NCI-H1048 (cell line): ENCODE measurements at places on chromosomes 16 and 17.
A peak's percentile ranks its signal among the peaks of the same experiment; 100 is the strongest.

DNA sequence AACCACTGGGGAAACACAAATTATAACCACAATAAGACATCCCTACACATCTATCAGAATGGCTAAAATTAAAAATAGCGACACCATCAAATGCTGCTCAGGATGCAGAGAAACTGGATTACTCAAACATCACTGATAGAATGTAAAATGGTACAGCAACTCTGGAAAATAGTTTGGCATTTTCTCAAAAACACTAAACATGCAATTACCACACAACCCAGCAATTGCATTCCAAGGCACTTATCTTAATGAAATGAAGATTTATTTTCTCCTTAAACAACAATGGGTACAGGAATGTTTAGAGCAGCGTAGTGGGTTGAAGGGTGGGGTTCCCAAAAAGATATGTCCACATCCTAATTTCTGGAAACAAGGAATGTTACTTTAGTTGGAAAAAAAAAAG is 309.0 kb upstream of the PMFBP1 start:
- DNase-seq = no peak

DNA sequence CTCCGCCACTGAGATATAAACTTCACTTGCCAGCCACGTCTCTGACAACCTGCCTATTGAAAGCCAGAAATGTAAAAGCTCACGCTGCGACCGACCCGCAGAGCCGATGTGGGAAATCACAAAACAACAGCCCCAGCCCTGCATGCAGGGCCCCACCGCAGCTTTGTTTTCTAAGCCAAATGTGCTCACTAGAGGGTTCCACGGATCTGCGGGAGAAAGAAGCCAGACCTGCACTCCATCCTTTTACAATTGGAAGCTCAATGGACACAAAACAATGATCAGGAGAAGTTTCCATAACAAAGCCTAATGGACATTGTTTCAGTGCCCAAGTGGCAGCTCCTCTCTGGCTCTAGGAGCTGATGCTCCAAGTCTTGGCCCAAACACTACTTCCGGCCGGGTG is 33.1 kb downstream of the WIPI1 start:
- no peak for DNase-seq

DNA sequence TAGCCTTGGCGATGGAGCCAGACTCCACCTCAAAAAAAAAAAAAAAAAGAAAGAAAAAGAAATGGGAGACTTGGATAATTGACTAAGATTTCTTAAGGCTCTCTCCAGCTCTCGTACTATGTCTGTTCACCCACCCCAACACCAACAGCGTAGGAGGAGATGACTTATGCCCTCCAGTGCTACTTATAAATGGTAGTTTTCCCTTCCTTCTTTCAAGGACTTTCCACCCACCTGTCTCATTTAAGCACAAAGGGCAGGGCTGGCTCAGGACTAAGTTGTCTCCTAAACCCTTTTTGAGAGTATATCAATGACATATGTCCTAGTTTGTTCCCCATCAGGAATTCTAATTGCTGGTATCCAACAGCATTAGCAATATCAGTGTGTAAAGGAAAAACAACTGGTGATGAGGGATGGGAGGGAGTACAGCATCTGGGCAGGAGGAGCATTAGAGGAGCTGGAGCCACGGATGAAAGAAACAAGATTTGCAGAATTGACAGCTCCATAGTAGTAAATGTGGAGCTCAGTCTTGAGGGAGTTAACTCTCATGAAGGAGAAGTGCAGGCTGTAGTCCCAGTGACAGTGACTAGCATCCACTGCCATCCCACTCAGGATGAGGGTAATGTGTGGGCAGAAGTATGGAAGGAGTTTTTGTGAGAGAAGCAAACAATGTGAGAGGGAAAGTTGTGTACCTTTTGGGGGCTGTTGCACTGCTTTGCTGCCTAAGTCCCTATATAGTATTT is 17.2 kb downstream of the UBE2Z start:
- DNase-seq = no peak

DNA sequence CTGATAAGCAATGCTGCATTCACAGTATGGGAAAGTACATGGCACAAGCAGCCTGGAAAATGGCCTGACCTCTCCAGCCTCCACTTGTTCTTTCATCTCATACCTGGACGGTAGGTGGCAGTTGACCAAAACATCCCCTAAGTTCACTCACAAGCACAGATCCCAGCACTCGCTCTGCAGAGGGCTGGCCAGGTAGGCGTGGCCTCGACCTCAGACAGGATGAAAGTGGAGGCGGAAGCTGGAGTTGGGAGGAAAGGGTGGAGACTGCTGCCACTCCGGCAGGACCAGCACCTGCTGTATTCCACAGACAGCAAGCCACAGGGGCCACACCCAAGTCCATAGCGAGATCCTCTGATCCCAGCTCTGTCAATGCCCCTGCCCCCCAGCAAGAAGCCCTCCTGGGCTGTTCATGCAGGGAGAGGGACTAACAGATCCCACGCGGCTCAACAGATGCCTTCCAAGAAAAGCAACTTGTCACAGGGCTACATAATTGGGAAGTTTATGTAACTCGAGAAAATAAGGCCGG is 31.3 kb downstream of the ZCCHC14 start:
- peak; percentile 35 for DNase-seq

GRCh38 chr17:80129006-80129565 is 17.8 kb downstream of the EIF4A3 start:
- DNase-seq = no peak

GRCh38 chr16:67063008-67063407 is 34.1 kb downstream of the CBFB start:
- DNase-seq = no peak

- no peak for DNase-seq
Observed at GRCh38 chr17:59892251-59892923, 356 bp downstream of the TUBD1 start.

GRCh38 chr16:57089406-57089805 is 3.0 kb upstream of the CPNE2 start:
- no peak for DNase-seq

DNA sequence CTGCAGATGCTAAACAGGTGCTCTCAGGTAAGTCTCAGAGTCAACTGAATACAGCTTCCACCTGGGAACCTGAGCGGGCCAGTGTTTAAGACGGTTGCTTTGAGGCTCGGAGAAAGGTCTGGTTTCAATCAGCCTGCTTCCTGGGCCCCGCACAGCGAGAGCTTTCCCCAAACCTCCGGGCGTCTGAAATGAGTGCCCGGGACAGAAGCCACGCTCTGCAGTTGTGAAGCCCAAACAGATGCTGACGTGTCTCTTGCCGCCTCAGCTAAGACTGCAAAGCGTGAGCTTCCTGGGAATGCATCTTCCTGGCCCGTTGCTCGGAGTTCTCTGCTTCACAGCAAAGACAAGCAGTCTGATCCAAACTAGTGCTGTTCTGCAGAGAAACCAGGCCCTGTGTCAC is 36.7 kb downstream of the PLXDC1 start:
- no peak for DNase-seq

DNA sequence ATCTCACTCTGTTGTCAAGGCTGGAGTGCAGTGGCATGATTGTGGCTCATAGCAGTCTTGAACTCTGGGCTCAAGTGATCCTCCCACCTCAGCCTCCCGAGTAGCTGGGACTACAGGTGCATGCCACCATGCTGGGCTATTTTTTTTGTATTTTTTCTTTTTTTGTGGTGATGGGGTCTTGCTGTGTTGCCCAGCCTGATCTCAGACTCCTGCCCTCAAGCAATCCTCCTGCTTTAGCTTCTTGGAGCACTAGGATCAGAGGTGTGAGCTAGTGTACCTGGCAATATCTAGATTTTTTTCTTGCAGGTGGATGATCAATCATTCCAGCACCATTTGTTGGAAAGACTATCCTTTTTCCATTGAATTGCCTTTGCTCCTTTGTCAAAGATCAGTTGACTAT is 52.8 kb upstream of the IL34 start:
- no peak for DNase-seq

- no peak for DNase-seq
Observed at GRCh38 chr17:49076573-49077384, 55.8 kb upstream of the B4GALNT2 start.

GRCh38 chr16:56923481-56924091 is 8.4 kb upstream of the HERPUD1 start:
- no peak for DNase-seq

- DNase-seq = no peak
Observed at GRCh38 chr16:12611006-12611477, 192.6 kb downstream of the CPPED1 start.

GRCh38 chr17:76872221-76872873 is 4.1 kb downstream of the MGAT5B start:
- no peak for DNase-seq

- no peak for DNase-seq
Observed at GRCh38 chr17:72839131-72839725, 253.3 kb downstream of the SLC39A11 start.

DNA sequence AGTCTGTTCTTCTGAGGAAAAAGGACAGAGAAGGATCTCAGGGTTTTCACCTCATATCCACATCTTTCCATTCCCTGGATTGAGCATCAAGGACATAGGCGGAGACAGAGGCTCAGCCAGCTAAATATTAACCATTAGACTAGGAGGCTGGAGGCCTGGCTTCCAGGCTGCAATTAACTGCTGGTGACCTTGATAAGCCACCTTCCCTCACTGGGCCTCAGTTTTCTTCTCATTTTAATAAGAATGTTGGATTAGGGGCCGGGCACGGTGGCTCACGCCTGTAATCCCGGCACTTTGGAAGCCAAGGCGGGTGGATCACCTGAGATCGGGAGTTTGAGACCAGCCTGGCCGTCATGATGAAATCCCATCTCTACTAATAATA is 25.6 kb upstream of the CNOT1 start:
- DNase-seq = no peak

GRCh38 chr16:87585442-87586200 is 16.7 kb upstream of the JPH3 start:
- no peak for DNase-seq

GRCh38 chr17:50285941-50286340 is 11.7 kb downstream of the TMEM92 start:
- DNase-seq = no peak

GRCh38 chr17:34616148-34616547 is 36.8 kb downstream of the TMEM132E start:
- DNase-seq = no peak

- DNase-seq = no peak
Observed at GRCh38 chr17:44023545-44024270, 8.9 kb upstream of the TMEM101 start.

GRCh38 chr17:30165147-30165546 is 48.5 kb downstream of the NSRP1 start:
- no peak for DNase-seq

GRCh38 chr17:77033892-77034404 is 106.8 kb upstream of the SEC14L1 start:
- DNase-seq = no peak

DNA sequence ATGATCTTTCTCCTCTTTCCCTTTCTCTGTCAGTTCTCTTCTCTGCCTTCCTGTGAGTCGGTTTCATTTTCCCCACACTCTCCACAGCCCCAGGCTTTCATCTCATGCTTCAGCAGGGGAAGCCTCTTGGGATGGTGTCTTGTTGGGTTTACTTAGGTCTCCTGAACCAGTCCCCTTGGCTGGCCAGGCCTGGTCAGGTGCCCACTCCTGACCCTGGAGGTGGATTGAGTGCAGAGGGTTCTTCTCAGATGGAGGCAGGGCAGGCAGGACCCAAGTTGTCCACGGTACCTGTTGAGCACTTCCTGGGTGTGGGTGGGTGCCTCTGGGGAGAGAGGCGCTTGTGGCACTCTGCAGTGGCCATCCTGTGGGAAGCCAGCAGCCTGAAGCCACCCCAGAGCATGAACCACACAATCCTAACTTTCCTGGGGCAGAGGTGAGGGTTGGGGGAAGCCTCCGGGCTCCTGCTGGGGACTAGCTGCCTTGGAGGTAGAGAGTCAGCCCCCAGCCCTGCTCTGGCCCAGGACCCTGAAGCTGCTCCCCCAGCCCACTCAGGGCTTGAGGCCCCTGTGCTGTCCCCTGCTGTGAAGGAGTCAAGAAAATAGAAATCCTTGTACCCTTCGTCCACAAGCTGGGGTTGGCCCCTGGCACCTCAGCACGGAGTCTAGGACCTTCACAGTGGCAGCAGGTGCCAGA is 2.0 kb upstream of the RAP1GAP2 start:
- no peak for DNase-seq

DNA sequence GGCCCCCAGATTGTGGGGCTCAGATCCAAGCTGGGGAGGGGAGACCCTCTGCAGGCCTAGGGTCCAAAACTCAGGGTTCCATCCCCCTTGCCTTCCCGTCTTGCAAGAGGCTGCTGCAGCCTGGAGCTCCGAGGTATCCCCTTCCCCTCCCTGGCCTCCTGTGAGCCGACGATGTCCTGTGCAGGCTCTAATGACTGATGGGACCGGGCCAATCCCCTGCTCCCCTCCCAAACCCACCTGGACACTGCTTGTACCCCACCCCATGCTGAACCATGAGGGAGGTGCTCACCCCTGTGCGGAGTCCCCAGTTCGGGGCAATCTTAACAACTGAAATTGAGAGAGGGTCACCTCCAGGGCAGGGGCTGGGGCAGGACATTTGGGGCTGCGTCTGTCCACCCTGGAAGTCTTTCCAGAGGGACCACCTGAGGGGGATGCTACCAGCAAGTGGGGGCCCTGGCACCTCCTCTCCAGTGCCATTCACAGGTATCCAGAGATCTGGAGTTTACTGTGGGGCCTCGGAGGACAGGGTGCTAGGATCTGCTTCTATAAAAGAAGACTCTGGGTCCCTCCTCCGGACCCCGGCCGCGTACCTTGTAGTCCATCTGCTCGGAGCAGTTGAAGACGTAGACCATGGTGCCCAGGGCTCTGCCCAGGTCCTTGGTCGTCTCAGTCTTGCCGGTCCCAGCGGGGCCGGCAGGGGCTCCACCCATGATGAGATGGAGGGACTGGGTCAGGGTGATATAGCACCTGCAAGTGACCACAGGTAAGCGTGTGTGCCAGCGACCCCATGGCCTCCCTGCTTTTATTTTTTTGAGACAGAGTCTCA is 77.3 kb downstream of the DNAH17 start:
- no peak for DNase-seq
